ENCODE measurements at places on chromosomes 1 and 21.
A peak's percentile ranks its signal among the peaks of the same experiment; 100 is the strongest.

- DNase-seq: no peak
These were observed 5.5 kb upstream of the AVPR1B start for GRCh38 chr1:206122686-206123085.

GRCh38 chr1:197469620-197470210 is 201.7 kb downstream of the CRB1 start:
- no peak for DNase-seq

- DNase-seq: peak; percentile 80
These were observed 14.3 kb downstream of the QSOX1 start for GRCh38 chr1:180168786-180169639.

GRCh38 chr1:66331658-66332547 is 202.1 kb upstream of the SGIP1 start:
- peak; percentile 67 for DNase-seq

GRCh38 chr1:218344814-218345672 is at the start of gene TGFB2:
TGFB2 (plus strand) TSS chr1:218345336; CDS start chr1:218346702, 1,366 bp downstream.
- peak; percentile 75 for DNase-seq

GRCh38 chr1:192592981-192593708 is 17.6 kb downstream of the RGS1 start:
- no peak for DNase-seq

GRCh38 chr1:40722622-40723021 is 31.1 kb downstream of the NFYC start:
- DNase-seq: no peak

- peak; percentile 19 for DNase-seq
These were observed 195.0 kb upstream of the OLFM3 start for GRCh38 chr1:102191723-102192122.

- no peak for DNase-seq
These were observed 36.6 kb upstream of the ACTA1 start for GRCh38 chr1:229470406-229471043.

DNA sequence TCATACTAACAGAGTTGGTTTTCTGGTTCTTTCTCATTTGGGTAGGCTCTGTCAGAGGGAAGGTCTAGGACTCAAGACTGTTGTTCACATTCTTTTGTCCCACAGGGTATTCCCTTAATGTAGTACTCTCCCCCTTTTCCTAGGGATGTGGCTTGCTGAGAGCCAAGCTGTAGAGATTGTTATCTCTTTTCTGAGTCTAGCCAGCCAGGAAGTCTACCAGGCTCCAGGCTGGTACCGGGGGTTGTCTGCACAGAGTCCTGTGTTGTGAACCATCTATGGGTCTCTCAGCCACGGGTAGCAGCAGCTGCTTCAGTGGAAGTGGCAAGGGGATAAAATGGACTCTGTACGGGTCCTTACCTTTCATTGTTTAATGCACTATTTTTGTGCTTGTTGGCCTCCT is 226.4 kb downstream of the LBR start:
- no peak for DNase-seq

DNA sequence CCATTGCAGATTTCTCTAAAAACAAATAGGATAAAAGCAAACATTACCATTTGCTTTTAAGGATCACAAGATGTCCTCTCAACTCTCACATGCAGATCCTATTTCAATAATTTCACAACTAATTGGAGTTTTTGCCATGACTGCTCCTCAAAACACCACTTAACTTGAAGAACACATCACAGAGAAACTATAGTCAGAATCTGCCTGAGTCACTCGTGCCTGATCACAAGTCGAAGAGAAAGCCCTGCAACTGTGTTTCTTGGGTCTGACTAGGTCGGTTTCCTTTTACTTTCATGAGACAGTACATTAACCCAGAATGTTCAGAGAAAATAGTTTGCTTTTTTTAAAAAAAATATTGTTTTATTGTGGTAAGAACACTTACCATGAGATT is 46.3 kb upstream of the SMYD2 start:
- no peak for DNase-seq

GRCh38 chr1:43206600-43207228 is 34.6 kb downstream of the CFAP57 start:
- peak; percentile 82 for DNase-seq

GRCh38 chr1:26289158-26290059 is 9.5 kb downstream of the SH3BGRL3 start:
- no peak for DNase-seq

DNA sequence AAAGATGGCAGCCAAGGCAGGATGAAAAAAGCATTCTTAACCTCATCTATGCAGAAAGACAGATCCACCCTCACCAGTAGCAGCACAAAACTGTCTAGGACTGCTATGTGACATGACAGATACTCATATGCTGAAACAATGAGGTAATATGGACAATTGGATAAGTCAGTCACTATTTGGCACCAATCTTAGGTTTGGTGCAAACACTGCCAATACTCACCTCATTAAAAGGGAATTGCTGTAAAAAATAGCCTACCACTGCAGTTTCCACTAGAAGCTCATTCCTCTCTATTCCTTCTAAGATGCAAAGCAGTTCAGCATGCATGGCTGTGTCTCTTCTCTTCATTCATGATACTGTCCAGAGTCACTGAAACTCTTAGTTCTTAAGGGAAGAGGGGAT is 91.7 kb downstream of the TBX15 start:
- no peak for DNase-seq

- no peak for DNase-seq
These were observed 29.0 kb downstream of the VWA5B1 start for GRCh38 chr1:20319456-20320220.

DNA sequence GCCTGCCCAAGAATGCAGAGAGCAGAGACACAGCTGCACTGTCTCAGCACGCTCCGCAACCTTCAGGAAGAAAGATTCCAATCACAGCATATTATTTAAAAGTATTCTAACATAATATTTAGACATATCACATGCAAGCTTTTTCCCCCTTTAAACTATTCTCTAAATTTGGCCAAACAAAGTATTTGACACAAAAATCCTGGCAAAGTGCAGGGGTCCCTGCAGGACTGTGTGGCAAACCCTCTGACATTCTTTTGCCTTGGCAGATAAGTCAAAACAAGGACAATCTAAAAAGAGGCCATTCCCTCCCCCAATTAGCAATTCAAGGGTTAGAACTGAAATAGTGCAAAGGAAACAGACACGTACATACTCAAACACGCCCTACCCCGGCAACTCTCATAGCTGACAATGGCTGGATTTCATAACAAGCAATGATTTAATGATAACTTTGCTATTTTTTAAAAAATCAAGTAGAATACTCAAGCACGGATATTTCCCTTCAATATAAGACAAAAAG is 225.3 kb downstream of the MRPL39 start:
- no peak for DNase-seq

DNA sequence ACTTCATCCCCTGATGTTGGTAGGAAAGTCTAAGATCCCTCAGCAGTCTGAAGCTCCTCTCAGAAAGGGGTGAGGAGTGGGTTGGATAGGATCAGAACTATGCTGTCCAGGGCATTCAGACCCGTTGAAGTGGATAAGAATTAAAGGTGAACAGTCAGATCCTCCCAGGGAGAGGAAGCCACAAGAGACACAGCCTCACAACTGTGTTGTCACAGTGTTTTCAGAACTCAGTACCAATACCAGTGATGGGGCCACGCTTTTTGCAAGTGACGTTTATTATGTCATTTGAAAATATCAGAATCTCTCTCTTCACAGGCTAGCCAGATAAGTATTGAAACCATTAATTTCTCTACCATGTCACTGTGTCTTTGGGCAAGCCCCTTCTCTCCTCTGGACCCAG is 15.4 kb upstream of the EPS15 start:
- no peak for DNase-seq

- DNase-seq: no peak
These were observed 1.9 kb upstream of the SFT2D2 start for GRCh38 chr1:168223681-168224540.

DNA sequence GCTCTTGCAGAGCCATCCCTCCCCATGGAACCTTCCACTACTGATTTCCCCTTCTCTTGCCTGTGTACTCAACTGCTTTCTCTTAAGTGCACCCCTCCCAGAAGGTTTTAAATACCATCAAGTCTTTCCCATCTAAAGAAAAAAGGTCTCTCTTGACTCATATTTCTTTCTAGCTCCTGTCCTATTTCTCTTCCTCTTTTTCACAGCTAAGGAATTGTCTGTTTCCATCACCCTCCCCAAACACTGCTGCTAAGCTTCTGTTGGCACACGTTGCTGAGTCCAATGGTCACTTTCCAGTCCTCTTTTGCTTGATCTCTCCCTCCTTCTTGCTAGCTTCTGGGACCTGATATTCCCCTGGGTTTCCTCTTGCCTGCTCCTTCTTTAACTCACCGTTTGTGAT is 13.3 kb upstream of the GNL2 start:
- no peak for DNase-seq

DNA sequence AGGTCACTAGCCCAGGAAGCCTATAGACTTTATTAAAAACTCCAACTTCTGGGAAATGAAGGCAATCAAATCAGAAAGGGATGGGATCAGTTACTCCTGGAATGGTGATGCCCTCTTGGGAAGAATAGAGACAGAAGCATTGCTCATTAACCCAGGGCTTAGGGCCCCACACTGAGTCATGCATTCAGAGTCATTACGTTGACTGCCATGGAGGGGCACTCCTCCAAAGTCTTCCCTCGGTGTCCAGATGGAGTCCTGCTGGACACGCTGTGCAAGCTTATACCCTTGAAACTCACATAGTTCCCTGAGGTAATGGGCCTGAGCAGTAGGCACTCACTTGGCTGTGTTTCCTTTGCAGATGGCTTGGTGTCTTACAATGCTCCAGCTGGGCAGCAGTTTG is 35.2 kb upstream of the HSD17B7 start:
- DNase-seq: no peak

- DNase-seq: peak; percentile 38
These were observed 60.2 kb upstream of the ID3 start for GRCh38 chr1:23619299-23620188.
